ENCODE measurements at places on chromosomes 1 and 21.

DNA sequence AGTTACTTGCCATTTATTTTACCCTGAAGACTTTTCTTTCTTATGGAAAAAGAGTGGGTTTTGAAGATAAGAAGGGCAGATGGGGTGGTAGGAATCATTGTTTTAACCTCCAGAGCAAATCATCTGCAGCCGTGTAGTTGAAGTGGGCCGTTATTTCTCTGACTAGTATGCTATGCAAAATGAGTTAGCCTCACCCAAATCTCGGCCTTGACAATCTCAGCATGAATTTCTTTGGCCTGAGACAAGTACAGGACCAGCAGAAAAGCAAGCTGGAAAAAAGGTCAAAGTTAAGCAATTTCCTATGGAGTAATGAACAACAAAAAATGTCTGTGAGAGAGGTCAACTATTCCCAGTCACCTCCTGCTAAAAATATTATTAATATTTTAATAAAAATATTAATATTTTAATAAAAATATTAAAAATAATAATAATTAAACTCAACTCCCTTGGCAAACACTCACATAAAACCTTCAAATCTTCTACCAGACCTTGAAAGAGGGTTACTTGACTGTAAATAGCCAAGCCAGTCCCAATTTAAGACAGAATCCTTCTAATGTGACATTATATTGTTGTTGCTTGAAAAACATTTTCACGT lies 6.8 kb upstream of the TEKT2 start:
- DNase-seq, result no peak

- DNase-seq, result no peak
Measured at GRCh38 chr1:208170252-208170651, 73.9 kb downstream of the PLXNA2 start.

- no peak for DNase-seq
Measured at GRCh38 chr1:71625004-71625403, 544.2 kb upstream of the ZRANB2 start.

- no peak for DNase-seq
Measured at GRCh38 chr1:21672478-21673276, 3.5 kb upstream of the RAP1GAP start.

DNA sequence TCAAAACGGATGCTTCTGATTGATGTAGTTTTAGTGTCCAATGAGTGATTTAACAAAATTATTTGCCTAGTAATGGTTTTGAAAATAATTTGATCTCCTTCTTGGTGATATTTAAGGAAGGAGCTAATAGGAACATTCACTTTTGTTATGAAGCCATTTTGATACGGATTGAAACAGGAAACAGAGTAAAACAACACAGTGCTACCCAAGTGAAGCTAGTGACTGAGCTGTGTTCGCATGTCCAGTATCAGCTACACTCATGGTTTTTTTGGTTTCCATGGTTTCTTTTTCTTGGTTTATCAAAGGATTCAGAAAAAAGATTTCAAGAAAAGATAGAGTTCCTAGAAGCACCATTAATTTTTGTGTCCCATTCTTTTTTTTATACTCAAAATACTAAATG lies 40.1 kb upstream of the PLEKHO1 start:
- no peak for DNase-seq

GRCh38 chr1:98264727-98265126 lies 343.9 kb upstream of the DPYD start:
- DNase-seq, result no peak

- DNase-seq, result no peak
Measured at GRCh38 chr1:2441746-2442145, 29.4 kb upstream of the PEX10 start.

- DNase-seq, result no peak
Measured at GRCh38 chr1:67460676-67461500, 30.7 kb upstream of the SERBP1 start.

DNA sequence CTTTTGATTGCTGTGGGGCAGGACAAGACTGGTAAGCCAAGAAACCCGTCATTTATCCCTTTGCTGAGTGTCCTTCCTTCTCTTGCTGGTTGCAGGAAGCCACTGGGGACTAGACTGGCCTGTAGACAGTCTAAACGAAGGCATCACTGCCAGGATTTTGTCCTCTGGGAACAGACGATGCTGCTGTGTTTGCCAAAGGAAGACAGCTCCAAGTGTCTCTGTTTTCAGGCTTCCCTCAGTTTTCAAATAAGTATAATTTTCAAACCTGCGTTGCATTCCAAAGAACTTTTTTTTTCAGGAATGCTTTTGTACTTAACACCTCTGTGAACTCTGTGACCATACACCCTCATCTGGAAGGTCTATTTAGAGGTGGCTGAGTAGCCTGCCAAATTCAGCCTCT lies 269.4 kb downstream of the HLX start:
- no peak for DNase-seq

DNA sequence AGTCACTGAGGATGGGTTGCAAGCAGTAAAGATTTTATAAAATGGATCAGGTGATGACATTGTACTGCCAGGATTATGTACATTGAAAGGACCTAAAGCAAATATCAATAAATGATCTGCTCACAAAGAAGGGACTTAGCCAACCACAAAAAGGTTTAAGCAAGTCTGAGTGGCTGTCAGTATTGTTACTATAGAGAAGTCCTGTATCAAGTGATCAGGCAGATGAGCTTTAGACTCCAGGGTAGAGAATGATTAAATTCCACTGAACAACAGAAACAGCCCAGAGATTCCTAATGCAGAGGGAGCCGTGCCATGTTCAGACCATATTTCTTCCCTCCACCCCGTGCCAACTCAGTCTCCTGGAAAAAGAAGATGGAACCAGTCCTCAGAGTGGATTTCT lies 138.9 kb downstream of the SETD4 start:
- DNase-seq, result no peak

DNA sequence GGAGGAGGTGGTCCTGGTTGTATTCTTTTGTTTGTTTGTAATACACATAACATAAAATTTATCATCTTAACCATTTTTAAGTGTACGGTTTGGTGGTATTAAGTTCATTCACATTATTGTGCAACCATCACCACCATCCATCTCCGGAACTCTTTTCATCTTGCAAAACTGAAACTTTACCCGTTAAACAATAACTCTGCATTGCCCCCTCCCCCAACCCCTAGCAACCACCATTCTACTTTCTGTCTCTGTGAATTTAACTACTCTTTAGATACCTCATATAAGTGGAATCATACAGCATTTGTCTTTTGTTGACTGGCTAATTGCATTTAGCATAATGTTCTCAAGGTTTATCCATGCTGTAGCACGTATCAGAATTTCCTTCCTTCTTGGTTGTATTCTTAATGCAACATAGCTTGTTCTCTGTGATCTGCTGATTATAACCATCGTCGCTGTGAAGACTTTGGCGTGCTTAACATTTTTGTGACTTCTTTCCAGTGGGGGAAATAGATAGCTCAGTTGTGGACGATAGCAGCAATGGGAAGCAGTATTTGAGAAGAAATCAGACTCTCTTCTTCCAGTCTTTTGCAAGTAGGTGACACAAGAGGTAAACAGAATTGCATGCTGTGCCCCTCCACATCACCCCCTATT lies 117.5 kb upstream of the HOOK1 start:
- DNase-seq, result peak; percentile 26

- DNase-seq, result no peak
Measured at GRCh38 chr1:14678011-14678638, 79.6 kb downstream of the KAZN start.

DNA sequence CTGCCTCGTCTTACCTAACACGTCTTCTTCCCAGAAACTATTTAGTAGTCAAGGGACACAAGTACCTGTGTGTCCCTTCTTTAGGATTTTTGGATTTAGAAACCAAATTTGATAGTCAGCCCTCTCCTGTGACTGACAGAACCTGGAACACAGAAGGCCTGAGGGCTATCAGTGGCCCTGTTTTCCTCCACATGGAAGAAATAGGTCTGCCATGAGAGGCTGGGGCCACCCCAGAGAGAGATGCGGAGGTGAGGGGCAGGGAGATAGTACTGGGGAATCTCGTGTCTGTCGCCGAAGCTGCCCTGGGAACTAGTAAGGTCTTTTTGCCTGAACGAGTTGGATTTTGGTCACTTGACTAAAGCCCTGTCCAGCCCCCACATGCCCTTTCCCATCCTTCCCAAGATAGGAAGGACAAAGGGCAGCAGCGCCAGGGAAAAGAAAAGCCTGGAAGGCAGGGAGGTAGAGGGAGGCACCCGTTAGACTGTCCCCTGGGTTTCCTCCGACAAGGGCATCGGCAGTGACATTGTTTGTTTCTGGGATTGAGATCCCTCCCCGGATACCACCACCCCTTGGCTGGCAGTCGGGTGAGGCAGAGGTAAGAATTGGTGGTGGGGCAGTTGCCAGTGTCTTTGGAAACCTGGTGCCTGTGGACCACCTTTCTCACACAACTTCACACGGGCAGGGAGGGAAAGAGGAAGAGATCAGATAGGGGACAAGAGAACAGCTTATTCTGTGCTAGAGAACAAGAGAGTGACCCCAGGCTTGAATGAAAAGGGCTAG lies 19.8 kb downstream of the SMIM12 start:
- DNase-seq, result no peak

DNA sequence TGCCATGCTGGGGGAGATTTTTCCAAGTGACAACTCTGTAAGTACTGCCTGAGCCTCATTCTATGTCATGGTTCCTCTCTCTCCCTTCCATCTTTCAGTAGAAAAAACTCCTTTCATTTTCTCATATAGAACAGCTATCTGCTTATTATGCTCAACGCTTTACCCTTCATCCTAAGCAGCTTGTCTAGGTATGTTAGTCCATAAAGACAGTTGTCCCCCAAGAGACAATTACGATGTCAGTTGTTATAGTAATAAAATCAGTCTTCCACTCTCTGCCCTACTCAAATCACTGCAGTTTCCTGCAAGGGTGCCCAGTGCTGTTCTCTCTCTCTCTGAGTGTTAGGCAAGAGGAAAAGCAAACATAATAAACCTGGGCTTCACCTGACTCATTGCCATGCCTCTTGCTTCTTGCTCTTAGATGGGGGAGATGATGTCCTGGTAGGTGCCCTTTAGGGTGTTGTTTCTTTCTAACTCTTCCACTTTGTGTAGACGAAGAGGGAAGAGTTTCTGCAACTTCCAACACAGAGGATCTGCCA lies 59.4 kb downstream of the PAPPA2 start:
- no peak for DNase-seq

- no peak for DNase-seq
Measured at GRCh38 chr1:201742476-201742875, 86.5 kb upstream of the IPO9 start.

- no peak for DNase-seq
Measured at GRCh38 chr1:107530543-107530942, 389.7 kb downstream of the NTNG1 start.

DNA sequence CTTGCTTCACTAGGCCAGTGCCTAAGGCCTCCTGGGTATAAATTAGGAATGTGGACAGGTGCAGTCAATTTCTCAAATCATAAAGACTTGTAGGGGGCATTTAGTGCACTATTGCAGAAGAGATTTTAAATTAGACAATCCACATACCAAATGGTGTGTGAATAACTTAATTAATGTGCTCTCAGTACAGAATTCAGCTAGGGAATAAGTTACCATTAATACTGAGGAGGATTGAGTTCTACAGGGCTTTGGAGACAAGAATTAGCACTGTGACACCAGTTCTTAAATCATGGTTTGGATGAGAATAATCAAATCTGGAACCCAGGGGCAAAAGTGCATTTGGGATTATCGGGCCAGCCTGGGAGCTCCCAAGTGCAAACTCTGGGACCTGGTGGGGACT lies 1.7 kb downstream of the SYPL2 start:
- DNase-seq, result no peak

DNA sequence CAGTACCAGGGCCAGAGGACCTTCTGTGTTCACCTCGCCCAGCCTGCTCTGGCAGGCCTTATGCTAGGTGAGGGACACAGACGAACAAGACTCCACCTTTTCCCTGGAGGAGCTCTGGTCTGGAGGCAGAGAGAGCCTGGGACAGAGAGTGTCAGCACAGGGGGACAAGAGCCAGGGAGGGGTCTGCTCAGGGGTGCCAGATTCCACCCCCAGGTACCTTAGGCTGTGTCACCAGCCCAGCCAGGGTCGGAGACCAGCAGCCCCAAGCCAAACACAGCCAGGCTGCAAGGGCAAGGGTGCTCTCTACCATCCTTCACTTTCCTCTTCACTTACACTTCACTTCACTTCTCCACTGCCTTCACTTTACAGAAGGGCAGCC lies 4.3 kb upstream of the LRP8 start:
- no peak for DNase-seq

DNA sequence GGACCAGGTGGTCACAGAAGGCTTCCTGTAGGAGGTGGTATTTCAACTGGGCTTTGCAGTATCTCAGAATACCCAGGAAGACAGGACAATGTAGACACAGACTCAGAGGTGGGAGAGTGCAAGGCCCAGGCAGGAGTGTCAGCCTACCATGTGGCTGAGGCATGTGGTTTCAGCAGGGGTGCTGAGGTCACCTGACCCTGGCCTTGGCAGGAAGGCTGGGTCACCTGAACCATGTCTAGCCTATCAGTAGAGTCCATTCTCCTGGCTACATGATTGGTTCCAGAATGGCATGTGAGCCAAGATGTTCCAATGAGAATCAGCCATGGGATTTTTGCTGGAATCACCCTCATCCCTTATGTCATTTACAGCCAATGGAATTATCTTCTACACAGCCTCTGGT lies 169.4 kb downstream of the ACTL8 start:
- no peak for DNase-seq

DNA sequence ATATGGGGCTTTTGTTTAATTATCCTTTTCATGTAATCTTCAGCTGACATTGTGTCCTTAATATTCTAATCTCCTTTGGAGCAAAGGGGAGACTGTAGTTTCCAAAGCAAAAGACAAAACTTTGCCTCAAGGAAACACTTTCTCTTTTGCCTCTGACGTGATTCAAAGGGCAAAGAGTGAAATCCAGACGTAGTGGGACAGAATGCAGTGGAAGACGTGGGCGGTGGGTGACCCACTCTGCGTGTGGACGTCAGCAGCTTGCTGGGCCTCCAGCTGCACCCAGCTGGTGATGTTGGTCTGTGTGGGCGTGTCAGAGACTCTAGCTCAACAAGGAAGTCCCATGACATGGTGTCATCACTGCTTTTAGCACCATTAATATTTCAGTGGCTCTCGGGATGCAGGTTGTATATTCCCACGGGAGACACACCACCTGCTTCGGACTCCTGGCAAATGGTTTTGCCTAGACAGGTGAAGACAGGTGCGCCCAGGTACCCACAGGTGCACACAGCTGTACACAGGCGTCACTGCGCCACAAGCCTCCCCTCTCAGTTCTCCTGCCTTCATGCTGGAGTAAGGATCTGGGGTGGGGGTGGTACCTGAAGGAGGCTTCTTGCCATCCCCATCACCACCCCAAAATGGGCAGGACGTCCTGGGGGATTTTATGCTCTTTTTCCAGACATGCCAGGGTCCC lies 292.1 kb upstream of the VAMP3 start:
- DNase-seq, result peak; percentile 14

Data from activated CD4-positive, alpha-beta T cell treated with anti-CD3 and anti-CD28 coated beads, Interleukin-2, amount 50 U/mL, for 48 hours (primary cell).